ENCODE measurements at places on chromosomes 5 and 9.

DNA sequence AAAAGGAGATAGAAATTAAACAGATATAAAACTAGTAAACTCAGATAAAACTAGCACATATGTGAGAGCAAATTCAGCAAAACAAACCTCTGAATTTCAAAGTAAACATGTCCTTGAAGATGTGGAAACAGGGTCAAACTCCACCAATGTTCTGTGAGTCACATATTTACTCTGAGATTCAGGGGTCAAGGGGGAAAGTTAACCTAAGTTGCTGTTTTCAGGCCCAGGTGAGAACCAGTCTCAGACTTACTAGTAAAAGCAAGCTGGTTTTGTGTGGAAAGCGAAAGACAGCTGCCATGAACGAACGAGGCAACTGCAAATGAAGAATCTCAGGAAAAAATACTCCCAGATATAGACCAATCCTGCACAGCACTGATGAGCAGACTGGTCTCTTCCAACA is 29.0 kb downstream of the PSMB7 start:
- no peak for DNase-seq

GRCh38 chr5:151661968-151662732 is 24.6 kb downstream of the SPARC start:
- DNase-seq, result no peak

DNA sequence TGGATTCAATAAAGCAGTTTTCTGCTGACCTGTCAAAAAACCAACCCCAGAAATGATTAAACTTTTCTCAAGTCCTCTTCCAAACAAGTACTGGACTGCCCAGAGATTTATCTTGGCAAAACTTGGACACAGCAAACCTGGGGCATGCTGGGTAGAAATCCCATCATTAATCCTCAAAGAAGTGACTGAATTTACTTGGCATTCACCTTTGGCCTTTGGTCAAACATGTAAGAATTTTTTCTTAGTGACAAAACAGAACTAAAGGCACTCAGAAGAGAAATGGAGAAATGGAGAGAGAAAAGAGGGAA is 248.6 kb upstream of the NREP start:
- DNase-seq, result no peak

GRCh38 chr9:5336688-5337087 is 3.0 kb downstream of the RLN1 start:
- no peak for DNase-seq

All from right lobe of liver (tissue), 6 donors.